ENCODE measurements at places on chromosomes 16 and 17.

GRCh38 chr17:50029185-50029584, 26.7 kb upstream of the ITGA3 start:
- no peak for DNase-seq

- DNase-seq, result no peak
Measured at GRCh38 chr17:50348522-50349242, 2.8 kb downstream of the XYLT2 start.

DNA sequence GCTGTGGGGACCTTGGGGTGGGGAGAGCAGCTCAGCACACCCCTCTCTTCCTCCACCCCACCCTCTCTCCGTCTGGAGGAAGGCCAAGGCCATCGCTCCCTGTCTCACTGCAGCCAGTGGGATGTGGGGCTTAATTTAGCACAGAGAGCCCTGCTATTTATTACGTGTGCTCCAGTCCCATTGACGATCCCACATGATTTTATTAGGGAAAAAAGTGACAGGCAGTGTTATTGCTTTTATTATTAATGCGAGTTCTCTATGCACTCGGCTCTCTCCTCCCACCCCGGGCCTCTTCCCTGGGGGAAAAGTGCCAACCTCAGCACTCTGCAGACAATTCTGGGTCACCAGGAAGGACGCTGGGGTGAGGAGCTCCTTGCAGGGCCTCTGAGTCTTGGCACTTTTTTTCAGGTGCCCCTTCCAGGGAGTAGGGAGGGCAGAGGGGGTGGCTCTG, 57.3 kb downstream of the MGAT5B start:
- DNase-seq, result no peak

DNA sequence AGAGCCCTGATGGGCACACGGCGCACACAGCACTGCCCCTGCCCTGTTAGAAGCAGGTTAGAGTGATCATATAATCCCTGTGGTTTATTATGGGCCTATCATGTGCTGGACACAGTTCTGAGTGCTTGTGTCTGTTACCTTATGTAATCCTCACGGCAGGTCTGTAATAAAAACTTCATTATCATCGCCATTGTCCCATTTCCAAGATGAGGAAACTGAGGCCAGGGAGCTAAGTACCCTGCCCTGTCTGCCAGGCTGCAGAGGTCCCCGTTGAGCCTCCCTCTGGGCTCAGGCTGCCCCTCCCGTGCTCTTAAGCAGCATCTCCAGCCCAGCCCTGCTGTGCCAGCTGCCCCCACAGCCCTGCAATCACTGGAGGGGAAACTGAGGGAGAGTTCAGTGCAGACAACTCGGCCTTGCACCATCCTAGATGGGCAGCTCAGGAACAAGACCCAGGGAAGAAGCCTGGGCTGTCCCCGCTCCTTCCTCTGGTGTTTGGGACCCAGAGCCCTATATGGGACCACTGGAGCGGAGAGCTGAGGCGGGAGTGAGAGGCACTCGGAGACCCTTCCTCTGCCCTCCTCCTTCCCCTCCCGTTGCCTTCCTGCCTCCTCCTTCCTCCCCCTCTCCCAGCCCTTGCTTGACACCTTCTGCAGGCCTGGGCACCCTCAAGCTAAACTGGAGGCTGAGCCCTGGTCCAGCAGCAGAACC, 42.0 kb downstream of the WNT3 start:
- DNase-seq, result no peak

- no peak for DNase-seq
Measured at GRCh38 chr16:88274847-88275246, 107.9 kb upstream of the ZNF469 start.

GRCh38 chr16:76565542-76565941, 288.3 kb downstream of the CNTNAP4 start:
- no peak for DNase-seq
